ENCODE measurements at places on chromosomes 7 and 10.

- DNase-seq = no peak
Observed at GRCh38 chr7:47690902-47691558, 109.1 kb upstream of the TNS3 start.

- no peak for DNase-seq
Observed at GRCh38 chr7:36021367-36021766, 131.7 kb upstream of the EEPD1 start.

DNA sequence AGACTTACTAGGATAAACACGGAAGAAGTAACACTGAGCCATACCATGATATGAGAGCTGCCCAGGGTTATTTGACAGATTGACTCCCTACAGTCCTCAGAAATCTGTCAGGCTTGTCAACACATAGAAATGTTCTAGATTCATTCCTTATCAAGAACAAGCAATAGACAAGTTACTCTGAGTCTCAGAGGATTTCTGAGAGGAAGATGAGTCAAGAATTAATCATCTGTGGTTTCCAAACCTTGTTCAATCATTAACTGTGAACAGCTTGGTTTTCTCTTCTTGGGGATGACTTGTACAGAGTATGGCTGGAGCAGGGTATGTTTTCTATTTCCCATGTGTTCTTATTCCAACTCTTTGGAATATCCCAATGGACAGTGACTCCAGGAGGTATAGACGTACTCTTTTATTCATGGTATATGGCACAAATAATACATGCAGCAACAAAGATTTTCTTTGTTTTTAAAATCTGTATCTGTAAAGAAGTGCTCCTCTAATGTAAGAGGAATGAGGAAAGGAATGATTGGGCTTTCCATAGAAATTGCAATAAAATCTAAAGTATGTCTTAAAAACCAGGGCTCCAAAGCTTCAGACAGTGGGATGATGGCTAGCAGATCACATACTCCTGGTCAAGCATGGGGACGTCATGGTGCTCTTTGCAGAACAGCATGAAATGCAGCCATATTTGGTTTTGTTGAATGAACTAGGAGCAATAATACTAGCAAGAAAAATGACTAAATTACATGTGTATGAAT lies 11.9 kb upstream of the SFR1 start:
- DNase-seq = no peak

DNA sequence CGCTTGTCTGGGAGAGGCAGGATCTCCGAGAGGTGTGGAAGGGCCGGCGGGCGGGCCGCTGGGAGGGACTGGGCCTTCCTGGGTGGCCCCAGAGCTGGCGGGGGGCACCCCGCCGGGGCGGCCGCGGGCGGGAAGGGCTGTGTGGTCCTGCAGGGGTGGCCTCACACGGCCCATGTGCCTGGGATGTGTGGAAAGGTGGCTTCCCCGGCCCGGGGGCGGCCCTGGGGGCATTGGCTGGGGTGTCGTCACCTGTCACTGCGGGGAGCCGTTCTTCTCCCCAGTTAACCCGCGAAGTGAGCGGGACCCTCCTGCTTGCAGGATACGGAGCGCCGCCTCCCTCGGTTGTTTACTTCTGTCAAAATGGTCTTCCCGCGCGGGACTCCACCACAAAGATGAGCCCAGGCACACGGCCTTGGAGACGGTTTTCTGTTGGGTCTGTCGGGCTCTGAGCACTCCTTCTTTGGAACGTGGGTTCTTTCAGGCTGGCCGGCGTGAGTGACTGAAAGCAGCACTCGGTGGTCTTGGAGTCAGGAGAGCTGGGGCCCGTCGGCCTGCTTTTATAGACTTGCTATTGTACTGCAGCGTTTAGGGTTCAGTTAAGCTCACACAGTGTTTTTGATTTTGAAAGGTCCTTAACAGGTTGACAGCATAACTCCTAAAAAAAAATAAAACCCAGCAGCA lies 700 bp downstream of the SMC3 start:
- DNase-seq = peak; percentile 22

GRCh38 chr7:132311733-132312132 lies 264.5 kb downstream of the PLXNA4 start:
- DNase-seq = no peak

DNA sequence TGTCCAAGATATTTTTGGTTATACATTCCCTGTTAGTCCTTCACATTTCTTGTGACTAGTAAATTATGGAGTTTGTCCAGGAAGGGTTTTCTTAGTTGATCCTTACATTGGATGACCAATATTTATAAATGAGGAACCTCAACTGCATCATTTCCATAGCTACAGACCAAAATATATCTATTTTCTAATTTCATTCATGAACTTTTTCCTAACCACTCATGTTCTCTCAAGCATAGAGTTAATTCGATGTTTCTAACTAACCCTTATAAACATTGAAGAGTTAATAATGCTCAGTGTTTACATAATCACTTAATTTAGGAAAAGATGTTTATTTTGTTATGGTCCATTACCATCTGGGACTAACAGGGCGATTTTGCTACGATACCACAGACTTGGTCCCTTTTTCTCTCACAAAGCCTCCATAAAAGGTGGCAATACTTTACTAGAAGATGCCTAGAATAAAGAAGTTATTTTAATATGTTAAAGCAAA lies 591.0 kb downstream of the MAGI2 start:
- no peak for DNase-seq

GRCh38 chr7:50226669-50227068 lies 77.8 kb upstream of the IKZF1 start:
- DNase-seq = no peak

DNA sequence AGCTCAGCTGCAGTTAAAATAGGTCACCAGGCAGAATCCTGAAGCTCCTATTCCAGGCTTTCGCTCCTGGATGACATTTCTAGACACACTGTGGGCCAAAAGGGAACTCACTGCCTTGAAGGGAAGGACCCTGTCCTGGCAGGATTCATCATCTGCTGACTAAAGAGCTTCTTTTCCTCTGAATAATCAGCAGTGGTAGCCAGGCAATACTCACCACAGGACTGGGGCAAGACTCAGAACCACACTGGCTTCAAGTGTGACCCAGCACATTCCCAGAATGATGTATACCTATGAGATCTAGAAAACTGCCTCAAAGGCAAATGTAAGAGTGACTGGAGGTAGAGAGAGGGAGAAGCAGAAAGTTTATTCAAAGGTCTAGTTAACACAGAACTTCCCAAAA lies 29.5 kb upstream of the EBF3 start:
- DNase-seq = no peak

GRCh38 chr10:97004591-97004990 lies 172.5 kb downstream of the LCOR start:
- DNase-seq = no peak
